ENCODE measurements at places on chromosomes 11 and 22.

- DNase-seq: no peak
These were observed 21.2 kb downstream of the RSF1 start for GRCh38 chr11:77799338-77799737.

GRCh38 chr22:41248314-41248713 is 7.6 kb upstream of the CHADL start:
- no peak for DNase-seq

- DNase-seq: no peak
These were observed 13.4 kb downstream of the RAB36 start for GRCh38 chr22:23158516-23159290.

GRCh38 chr11:33063326-33063881 is 24.0 kb downstream of the TCP11L1 start:
- DNase-seq: no peak

DNA sequence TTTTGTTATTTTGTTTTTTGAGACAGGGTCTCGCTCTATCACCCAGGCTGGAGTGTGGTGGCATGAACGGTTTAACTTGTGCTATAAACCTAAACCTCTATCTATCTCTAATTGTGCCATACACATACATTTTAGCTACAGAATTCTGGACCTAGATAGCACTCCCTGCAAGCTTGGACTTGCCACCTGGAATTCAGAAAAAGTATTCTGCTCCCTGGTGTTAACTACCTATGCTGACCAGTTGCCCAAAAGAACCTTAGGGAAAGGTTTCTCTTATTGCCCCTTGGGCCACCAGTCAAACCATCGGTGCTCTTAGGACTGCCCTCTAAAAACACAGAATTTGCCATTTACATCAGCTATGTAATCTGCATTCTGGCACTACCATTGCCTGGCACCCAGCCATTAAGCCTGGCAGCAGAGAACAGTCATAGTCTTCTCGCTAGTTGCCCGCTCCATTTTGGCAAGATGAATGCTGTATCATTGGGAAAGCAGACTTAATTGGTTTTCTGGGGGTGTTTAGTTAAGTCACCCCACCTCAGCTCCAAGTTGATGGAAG is 55.3 kb downstream of the ETS1 start:
- no peak for DNase-seq

GRCh38 chr22:34842630-34843029 is 223.3 kb upstream of the ISX start:
- DNase-seq: no peak

DNA sequence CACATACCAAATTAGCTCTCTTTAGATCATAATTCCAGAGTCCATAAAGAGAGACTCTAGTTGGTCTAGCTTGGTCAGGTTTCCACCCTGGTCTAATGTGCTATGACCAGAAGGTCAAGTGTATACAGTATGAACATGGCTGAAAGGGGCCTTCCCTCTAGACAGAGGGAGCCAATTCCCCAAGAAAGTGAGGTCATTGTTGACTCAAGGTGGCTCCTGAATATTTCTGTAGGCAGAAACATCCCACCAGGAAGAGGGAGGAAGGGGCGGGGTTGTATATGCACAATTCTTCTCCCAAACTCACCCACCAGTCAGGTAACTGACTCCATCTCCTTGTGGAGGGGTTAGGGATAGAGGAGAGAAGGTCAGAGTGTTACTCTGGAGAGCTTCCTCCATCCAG is 281.8 kb upstream of the PLET1 start:
- DNase-seq: no peak

DNA sequence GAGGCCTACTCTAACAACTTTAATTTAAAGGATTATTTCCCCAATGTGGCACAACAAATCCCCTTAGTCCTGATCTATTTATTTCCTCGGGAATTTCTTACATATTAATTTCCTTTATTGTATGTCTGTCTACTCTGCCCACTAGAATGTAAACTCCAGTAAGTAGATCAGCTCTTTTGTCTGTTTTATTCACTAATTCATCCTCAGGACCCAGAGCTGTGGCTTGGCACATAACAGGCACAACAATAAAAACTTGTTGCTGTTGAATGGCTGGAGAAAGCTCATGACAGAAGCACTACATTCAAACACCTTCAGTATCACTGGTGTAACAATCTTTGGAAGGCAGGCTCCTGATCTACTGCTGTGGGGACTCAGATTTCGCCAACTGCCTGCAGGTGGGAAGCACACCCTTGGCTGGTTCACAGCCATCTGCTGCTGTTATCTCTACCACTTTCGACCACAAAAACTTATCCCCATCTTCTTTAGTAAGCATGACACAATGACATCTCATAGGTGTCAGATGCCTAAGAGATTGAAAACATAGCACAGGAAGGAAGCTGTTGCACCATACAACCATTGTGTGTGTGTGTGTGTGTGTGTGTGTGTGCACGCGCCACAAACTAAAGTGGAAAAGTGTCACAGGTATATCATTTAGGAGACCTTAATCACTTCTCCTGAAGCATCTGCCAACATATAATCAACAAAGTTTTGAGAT is 11.9 kb downstream of the HIRA start:
- peak; percentile 61 for DNase-seq

All from activated CD8-positive, alpha-beta memory T cell treated with anti-CD3 and anti-CD28 coated beads for 24 hours (primary cell).